ENCODE measurements at places on chromosomes 3 and 15.

- no peak for DNase-seq
Observed at GRCh38 chr3:4708230-4708629, 215.1 kb downstream of the ITPR1 start.

GRCh38 chr3:177603148-177603603 lies 405.9 kb upstream of the TBL1XR1 start:
- no peak for DNase-seq

DNA sequence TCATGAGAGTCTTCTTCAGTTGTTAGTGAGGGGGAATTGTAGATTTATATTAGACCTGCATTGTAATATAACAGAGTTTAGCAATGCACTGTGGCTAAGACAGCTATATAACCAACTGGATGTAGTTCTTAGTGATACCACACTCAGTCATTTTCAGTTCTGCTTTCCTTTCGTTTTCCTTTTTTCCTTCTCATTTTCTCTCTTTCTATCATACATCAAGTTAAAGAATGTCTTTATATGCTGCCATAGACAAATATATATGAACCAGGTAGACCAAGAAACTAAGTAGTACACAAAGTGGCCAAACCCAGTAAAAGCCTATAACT lies 43.7 kb upstream of the CD47 start:
- DNase-seq, result no peak

GRCh38 chr3:65883613-65884012 lies 155.1 kb downstream of the MAGI1 start:
- DNase-seq, result peak; percentile 25

DNA sequence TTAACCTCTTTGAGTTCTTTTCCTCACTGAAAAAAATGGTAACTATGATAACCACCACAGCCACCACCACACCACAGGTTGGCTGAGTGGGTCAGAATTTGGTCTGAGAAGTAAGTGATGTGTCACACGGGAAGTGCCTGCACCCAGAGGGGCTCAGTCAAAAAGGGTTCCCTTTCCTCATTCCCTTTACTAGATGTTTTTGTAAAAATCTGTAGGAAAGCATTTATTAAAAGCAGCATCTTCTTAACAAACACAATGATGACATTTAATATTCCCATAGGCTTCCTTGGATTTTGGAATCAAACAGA lies 23.2 kb downstream of the CFAP92 start:
- DNase-seq, result no peak

GRCh38 chr15:70262591-70263274 lies 165.0 kb upstream of the TLE3 start:
- DNase-seq, result no peak

GRCh38 chr3:98596541-98597500 lies 3.4 kb upstream of the CPOX start:
- peak; percentile 52 for DNase-seq

DNA sequence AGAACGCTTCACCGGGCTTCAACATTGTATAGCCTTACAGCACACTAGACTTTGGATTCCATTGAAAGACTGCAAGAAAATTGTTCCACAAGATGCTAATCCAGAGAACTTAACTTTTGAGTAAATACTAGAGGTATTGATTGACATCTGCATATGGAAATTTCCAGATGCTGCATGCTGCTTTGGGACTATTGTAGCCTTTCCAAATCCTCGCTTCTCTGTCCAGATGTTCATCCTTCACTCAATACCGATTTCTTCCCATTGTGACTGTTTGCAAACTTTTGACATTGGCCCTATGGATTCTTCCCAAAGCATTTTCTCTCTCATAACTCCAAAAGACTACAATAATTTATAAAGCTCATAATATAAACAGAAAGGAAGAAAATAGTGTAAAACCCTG lies 41.4 kb downstream of the COL6A6 start:
- DNase-seq, result no peak

DNA sequence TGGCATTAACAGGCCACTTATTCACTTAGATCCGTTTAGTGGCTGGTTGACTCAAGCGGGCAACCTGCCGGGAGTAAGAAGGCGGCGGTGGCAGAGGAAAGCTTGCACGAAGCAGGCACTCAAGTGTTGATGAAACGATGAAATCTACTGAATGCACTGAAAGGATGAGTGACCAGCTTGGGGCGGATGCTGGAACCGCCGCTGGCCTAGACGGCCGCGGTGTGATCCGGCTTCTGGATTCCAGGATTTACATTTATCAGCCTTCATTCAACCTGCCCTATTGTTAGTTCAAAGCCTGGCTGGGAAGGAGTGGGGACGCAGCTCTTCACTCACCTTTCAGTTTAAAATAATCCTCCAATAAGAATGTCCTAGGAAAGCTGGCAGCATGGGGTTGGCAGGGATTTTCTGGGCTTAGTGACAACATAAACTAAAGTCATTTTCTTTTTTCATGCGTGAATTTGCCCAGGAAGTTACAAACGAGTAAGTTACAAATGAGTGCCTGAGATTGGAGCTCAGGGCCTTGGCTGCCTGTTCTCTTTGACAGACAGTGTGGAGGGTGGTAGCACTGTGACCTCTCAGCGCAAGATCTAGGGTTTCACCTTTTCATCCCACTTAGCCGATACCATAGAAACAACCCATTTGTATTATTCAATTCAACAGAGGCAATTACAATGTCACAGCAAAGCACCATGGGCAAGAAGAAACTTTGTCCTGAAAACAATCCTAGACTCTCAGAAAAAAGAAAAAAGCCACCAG lies 1.1 kb upstream of the PLCH1 start:
- peak; percentile 66 for DNase-seq

GRCh38 chr15:60964527-60964926 lies 264.6 kb downstream of the RORA start:
- DNase-seq, result no peak

- no peak for DNase-seq
Observed at GRCh38 chr15:78909791-78910228, 35.0 kb downstream of the CTSH start.

- no peak for DNase-seq
Observed at GRCh38 chr3:80733522-80734176, 965.9 kb upstream of the ROBO1 start.

- no peak for DNase-seq
Observed at GRCh38 chr15:100133001-100133400, 208.8 kb downstream of the ADAMTS17 start.

- DNase-seq, result no peak
Observed at GRCh38 chr3:103653996-103654395, 1219.2 kb downstream of the ZPLD1 start.

DNA sequence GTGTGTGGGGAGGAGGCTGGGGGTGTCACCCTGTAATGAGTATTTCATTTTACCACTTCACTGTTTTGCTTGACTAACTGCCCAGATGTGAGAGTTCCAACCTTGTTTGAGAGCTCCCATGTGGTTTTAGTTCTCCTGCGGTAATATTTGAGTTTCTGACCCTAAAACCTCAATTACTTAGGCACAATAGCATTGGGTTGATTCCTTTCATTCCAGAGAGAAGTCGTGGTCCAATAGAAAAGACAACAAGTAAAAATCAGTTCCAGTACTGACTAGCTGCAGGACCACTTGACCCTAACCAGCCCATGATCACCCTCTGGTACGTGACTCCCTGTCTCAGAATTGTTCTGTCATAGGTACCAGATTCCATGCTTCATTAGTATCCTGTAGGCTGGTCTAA lies 630.4 kb downstream of the CADM2 start:
- no peak for DNase-seq

DNA sequence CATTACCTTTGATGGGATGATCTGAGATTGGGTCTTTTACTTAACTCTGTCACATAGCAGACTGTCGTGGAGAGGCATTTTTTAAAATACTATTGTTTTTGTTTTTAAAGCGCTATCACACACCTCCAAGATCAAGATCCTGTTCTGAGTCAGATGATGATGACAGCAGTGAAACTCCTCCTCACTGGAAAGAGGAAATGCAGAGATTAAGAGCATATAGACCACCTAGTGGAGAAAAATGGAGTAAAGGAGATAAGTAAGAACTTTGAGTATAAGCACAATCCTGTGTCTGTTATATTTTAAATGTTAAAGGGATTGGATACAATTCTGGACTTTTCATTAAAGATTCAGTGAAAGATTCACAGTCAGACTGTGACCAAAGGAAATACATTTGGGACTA lies 18.4 kb upstream of the ZBTB47 start:
- no peak for DNase-seq

DNA sequence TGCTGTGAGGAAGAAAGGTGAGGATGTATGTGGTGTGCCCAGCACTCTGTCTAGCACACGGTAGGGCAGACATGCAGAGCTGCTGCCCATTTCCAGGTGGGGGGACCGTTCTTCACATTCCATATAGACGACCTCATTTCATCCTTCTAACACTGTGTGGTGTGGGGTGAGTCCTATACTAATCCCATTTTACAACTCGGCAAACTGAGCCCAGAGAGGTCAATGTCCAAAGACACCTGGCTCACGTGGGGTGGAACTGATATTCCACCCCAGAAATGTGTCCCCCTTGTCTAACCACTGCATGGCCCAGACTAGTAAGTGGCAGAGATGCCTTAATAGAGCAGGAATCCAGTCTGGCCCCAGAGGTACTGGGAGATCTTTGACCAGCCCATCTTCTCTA lies 119.2 kb downstream of the FBLN2 start:
- DNase-seq, result no peak

DNA sequence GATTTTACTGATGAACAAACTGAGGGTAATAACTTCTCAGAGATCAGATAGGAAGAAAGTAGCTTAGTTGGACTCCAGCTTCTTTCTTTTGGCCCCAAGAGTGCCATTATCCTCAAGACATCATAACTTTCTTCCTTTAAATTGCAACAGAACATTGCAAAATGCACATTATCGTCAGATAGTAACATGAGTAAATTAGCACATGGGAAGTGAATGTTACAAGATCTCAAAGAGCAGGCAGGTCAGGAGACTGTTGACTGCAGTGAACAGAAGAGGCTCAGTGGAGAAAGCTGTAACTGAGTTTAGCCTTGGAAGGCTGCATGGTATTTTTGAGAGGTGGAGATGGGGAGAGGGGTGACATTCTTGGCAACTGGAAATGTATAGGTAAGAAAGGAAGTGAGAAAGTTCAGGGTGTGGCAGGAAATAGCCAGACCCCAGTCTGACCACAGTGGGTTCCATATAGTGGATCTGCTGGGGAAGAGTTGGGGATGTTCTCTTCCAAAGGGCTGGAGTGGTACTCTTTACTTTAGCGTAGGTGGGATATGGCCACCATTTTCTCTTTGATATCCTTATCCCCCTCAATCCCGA lies 307.7 kb downstream of the RPLP1 start:
- DNase-seq, result no peak

- DNase-seq, result no peak
Observed at GRCh38 chr3:146536681-146537080, 7.7 kb downstream of the PLSCR1 start.

DNA sequence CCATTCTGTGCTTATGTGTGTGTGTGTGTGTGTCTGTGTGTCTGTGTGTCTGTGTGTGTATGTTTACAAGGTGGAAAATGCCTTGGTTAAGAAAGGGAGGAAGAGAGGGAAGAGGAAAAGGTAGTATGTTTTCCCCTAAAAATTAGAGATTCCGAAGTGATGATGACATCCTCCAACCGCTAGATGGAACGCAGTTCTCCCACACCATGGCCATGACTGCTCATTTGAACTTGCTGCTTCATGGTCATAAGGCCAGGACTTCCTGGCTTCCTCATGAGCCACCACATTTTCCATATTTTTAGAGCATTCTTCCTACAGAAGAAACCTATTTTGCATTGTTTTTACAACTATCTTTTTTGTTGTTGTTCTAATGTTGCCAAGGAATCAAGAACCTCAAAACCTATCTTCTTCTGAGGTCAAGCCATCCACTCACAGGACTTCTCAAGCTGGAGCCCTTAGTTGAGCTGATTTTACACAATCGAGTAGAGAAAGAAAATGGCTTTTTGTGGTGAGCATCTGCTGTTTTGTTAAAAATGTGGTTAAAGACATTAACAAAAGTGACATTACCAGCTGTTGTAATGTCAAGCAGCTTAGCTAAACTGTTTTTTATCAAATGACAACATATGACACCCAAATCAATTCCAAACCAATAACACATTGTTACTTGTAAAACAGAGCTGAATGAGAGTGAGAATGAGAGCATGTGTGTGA lies 1091.0 kb downstream of the FHIT start:
- DNase-seq, result no peak

- no peak for DNase-seq
Observed at GRCh38 chr3:149535333-149535685, 60.8 kb downstream of the TM4SF4 start.

All from NCI-H526 (cell line).